ENCODE measurements at places on chromosomes 3 and 15.

- DNase-seq = peak; percentile 63
These were observed 333.4 kb downstream of the THSD4 start for GRCh38 chr15:71448688-71449114.

GRCh38 chr3:89787485-89787884 lies 680.1 kb downstream of the EPHA3 start:
- DNase-seq = no peak

DNA sequence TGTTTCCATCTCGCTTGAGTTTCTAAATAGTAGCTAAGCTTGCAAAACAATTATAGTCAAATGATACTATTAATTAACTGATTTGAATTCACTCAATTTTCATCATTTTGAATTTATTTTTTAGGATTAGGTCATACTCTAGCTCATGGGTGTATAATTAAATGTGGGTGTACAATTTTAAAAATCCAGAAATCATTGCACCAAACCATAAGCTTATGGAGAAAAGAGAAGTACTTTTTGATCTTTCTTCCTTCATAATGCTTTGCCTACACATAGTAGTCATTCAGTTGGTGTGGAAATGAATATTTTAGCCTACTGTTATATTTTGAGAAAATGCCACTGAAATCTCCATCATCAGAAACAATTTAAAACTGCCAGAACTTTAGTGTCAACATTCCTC lies 175.1 kb downstream of the CD47 start:
- no peak for DNase-seq

DNA sequence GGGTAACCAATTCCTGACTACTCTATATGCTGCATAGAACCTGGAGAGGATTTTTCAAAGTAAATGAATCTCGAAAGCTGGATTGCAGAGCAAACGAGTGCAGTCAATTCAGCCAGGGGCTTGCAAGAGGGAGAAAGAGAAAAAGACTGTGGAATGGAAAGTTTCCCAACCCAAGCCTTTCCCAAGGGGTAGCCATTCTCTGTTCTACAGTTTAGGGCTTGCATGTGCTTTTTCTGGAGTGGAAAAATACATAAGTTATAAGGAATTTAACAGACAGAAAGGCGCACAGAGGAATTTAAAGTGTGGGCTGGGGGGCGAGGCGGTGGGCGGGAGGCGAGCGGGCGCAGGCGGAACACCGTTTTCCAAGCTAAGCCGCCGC lies 511 bp upstream of the RARB start:
- no peak for DNase-seq

- DNase-seq = no peak
These were observed 60.8 kb downstream of the TFDP2 start for GRCh38 chr3:142088522-142088921.

DNA sequence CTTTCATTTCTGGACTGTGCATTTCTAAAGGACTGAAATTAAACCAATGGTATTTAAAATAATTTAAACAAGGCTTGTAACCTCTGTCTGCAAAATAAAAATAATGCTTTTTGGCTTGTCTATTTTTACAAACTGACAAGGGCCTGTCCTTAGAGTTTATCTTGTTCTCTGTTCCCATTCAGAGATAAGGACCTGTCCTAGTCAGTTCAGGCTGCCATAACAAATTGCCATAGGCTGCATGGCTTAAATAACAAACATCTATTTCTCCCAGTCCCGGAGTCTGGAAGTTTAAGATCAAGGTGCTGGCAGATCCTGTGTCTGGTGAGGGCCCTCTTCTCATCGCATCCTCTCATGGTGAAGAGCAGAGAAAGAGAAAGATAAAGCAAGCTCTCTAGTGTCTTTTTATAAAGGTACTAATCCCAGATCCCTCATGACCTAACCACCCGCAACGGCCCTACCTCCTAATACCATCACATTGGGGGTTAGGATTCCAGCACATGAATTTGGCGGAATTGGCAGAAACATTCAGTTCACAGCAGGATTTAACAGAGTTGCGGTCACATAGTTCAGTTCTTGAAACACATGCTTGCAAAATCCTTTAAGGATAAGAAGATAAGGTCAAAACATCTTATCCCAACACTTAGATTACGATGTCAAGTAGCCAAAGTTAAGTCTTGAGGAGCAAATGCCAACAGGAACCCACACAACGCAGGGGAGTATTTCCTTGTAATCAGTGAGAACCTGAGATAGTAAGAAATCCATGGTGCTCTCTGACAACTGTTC lies 17.8 kb downstream of the KBTBD8 start:
- DNase-seq = no peak

DNA sequence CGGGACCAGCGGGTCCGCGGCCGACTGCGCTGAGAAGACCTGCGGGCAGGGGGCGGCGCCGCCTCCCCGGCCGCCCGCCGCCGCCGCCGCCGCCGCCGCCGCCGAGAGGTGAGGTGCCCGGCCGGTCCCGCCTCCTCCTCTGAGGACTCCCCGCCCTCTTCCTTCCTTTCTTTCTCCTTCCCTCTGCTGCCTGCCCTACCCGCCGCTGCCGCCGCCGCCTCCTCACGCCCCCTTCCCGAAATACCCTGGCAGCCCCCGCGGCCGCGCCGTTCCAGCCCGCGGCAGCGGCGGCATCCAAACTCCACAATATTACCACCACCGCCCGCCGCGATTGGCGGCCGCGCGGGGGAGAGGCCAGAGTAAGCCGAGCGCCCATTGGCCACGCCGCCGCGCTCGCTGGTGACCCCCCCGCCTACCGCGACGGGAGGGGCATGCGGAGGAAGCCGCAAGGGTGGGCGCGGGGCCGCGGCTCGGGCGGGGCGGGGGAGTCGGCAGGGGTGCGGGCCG lies 61.8 kb upstream of the ANKRD28 start:
- peak; percentile 84 for DNase-seq

DNA sequence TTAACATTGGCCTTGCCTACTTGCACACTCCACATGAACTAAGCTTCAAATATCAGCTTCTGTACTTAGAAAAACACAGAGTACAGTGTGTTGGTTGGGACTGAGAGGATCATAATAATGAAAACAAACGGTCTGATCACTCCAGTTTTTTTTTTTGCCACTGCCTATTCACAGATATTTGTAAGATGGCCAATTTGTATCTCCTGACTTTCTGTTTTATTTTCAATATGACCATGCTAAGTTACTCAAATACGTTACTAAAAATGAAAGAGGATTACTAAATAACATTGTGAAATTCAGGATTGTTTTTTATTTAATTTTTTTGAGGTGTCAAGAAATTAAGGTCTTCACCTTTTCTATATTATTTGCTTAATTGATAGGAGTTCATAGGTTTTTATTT lies 595.1 kb downstream of the TUSC7 start:
- DNase-seq = no peak

DNA sequence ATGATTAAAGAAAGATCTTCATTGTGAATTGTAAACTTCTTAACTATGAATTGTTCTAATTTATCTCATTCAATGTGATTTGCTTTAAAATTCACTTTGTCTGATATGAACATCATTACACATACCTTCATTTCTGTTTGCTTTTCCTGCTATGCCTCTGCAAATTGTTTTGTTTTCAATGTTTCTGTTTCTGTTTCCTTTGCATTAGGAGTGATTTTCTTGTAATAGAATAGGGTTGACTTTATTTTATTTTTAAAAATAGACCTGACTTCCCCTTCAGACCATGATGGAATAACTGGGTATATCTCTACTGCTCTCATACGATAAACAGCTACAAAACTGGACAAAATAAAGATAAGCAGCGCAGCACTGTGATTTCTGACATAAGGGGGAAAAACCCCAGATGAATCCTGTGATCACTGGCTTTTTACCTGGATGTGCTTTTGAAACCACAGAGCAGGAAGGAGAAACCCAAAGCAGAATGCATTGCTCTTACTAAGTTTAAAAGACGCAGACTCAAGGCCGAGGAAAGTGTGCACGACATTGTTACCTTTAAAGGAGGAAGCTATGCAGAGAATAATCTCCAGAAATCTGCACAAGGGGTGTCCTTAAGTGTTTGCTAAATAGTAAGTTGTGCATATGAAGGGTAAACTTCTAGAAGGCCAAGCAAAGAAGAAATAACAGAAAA lies 420.2 kb downstream of the TBC1D5 start:
- DNase-seq = no peak

GRCh38 chr3:164748626-164749025 lies 329.7 kb downstream of the SI start:
- no peak for DNase-seq

DNA sequence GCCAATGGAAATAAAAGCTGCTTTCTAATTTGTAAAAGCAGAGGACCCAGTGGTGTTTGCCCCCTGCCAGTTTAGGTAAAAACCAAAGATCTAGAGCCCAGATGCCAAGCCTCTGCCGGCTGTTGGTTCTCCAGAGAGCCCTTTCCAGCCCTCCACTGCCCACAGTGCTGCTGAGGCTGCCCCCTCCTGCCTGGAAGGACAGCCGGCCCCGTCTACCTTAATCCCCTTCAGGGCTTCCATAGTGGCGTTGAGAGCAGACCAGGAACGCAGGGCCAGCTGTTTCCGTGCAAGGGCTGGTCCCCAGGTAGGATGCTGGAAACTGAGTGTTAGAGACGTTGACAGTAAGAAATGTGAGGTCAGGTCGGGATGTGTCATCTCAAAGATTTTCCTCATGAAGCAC lies 6.9 kb downstream of the ST8SIA2 start:
- no peak for DNase-seq

- no peak for DNase-seq
These were observed 75.6 kb upstream of the LMOD3 start for GRCh38 chr3:69197922-69198530.

GRCh38 chr3:63931290-63931689 lies 19.1 kb upstream of the SCAANT1 start:
- DNase-seq = no peak

- DNase-seq = no peak
These were observed 52.4 kb downstream of the DRD3 start for GRCh38 chr3:114126461-114126860.

DNA sequence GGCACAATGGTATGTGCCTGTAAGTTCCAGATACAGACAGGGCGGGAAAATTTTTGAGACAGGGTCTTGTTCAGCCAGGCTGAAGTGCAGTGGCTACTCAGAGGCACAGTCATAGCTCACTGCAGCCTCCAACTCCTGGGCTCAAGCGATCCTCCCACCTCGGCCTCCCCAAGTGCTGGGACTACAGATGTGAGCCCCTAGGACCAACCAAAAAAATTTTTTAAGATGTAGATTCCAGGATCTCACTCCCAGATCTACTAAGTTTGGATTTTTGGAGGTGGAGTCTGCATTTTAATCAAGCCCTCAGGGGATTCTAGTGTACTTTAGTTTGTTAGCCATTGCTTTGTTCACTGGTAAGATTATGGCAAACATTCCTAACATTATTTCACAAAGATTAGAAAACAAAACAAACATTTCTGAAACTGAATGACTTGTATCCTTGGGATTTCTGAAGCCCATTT lies 2.7 kb downstream of the LIPH start:
- DNase-seq = no peak

- no peak for DNase-seq
These were observed 47.9 kb upstream of the ACKR4 start for GRCh38 chr3:132549169-132549568.

- peak; percentile 68 for DNase-seq
These were observed 507 bp upstream of the JMJD7 start for GRCh38 chr15:41827290-41827879.

DNA sequence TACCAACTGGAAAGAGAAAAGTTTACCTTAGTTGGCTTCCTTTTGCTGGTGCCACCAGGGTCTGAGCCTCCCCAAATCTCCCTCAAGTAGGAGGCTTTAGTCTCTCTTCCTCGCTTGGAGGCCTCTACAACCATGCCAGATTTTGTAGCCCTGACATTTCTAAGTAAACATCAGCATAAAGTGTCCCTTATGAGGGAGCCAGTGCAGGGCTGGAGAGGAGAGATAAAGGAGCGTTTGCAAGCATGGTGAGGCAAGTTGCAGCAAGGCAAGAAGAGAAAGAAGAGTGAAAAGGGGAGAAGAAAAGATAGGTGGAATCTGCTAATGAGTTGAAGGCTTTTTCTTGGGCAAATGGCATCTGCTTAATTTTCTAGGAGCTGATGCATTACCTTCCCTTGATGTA lies 82.7 kb upstream of the FNDC3B start:
- no peak for DNase-seq
